AG20443 (cell line): ENCODE measurements at places on chromosomes 12 and 14.

GRCh38 chr12:47087088-47087688, 7.4 kb upstream of the AMIGO2 start:
- no peak for DNase-seq

DNA sequence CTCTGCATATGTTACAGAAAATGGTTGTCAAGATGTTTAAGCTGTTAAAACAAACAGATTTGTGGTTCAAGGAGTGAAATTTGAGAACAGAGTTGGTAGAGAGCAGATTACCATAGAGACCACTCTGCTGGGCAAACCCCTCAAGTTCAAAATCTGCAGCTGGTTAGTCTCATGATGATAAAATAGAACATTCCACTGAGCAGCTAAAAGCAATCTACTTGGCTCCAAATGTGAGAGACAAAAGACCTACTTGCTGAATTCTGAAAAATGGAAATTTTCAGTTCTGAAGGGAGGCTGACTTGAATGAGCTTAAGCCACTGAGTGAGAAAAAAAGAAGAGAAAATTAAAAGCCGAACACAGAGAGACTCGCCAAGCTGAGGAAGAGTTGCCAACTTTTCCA, 519.3 kb downstream of the NOVA1 start:
- no peak for DNase-seq

DNA sequence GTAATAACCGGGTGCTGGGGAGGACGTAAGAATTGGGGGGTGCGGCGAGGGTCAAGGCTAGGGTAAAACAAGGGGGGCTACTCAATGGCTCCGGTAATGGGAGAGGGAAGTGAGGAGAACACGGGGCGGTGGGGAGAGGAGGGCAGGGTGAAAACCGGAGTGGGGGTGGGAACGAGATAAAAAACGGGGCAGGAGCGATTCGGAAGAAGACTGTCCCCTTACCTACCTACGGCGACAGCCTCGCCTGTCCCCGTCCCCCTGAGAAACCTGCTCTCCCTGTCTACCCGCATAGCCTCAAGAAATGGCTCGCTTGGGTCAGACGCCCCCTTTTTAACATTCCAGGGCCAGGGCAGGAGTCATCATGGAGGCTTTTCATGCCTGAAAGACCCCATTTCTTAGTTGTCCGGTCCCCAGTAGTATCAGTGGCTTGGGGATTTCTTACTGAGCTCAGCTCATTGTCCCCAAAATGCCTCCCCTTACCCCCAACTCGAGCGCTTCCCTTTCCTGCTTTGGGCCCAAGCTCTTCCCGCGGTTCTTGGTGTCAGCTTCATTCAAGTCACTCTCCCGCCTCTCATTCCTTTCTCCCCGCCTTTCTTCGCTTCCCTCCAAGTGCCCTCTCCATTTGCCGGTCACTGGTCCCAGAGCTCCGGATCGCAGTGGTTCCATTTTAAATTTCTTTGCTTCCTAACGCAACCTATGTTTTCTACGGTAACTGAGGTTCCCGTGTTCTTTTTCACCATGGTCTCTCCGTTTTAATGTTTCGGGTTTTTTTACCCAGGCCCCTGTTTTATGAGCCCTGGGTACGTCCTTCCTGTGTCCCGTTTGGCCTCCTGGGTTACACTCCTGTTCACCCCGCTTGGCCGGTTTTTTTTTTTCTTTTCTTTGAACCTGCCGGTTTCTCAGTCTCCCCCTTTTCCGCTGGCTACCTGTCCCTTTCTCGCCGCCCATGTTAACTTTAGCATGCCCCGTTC, 1.2 kb upstream of the WSB2 start:
- DNase-seq, result peak; percentile 80

DNA sequence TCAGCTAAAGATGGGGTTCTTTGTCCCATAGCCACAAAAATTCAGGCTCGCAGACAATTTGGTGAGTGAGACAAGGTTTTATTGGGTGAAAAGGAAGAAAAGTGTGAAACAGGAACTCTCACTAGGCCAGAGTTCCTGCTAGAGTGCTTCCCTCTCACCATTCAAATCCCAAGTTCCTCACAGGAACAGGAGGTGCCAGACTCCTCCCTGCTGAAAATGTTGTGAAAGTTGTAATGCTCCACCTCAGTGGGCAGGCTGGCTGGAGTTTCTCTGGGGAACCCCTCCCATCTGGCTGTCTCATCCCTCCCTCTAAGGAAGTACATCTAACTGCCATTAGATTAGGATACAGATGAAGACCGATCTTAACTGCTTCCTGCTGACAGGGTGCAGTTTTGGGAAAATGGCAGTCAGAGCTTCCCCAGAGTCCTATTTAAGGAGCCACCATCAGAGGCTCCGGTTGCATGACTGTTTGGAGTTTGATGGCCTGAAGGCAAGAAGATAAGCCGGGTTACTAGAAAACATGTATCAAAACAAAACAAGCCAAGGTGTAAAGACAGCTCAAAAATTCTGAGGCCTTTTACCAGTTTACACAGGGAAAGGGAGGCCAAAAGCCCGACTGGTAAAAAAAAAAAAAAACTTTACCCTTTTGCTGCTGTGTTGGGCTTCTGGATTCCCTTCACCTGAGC, 127.6 kb downstream of the FSCB start:
- no peak for DNase-seq

DNA sequence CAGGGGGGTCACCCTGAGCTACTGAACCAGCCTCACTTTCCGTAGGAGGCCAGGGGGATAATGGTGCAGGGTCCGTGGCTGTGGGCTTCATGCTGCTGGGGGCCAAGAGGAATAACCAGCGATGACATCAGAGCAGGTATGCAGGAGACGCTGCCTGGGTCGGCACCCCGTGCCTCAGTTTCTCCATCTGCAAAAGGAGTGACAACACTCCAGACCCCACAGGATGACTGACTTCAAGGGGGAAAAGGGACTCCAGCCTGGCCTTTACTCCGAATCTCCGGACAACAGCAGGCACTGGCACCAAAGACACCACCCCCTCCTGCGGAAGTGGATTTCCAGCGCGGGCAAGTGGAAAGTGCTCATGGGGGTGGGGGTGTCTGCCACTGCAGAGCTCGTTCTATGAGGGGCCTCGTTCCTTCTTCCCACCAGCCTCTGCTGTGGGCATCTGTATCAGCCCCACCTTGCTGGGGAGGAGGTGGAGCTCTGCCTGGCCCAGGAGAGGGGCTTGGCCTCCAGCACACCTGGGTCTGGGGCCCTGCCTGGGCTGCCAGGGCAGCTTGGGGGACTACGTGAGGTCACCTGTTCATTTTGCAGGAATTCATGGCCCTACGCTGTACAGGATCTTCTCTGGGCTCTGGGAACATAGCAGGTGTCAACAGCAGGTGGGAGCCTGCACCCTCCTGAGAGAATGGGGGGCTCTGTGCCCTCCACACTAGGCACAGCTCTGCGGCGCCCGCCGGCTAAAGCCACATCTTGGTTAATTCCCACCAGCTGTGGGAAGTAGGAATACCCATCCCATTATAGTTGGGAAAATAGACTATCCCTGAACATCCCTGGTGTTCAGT, 216.6 kb upstream of the C14orf180 start:
- no peak for DNase-seq

DNA sequence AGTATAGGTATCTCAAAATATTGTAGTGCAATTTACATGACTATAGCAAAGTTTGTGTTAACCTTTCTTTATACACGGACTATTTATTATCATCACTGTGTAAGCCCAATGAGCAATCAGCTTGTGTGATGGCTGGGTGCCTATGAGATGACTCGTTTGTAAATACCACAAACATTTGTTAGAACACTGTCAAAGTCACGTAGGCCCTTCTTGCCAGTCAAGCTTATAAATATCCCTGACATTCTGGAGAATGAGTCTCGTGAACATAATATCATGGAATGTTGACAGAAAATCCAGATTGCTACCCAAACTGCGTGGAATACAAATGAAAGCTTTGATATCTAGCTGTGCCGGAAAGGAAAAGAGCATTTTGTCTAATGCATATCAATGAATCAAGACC, 648.3 kb upstream of the MDGA2 start:
- DNase-seq, result no peak

DNA sequence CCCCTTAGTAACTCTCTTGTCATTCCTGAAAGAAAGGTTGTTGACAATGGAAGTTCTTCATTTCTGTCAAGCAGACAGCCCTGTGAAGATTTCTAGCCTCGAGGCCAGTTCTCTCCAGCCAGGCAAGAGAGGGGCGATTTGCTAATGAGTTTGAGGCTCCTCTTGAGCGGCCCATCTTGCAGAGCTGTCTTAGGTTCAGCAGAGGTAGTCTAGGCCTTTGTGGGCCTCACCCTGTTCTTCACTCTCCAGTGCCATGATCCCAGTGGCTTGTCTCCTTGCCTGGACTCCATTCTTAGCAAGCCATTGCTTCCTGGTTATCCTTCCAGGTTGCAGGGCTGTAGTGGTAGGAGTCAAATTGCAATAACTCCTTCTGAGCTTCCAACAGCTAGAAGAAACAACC, 9.7 kb downstream of the TPH2 start:
- DNase-seq, result no peak

DNA sequence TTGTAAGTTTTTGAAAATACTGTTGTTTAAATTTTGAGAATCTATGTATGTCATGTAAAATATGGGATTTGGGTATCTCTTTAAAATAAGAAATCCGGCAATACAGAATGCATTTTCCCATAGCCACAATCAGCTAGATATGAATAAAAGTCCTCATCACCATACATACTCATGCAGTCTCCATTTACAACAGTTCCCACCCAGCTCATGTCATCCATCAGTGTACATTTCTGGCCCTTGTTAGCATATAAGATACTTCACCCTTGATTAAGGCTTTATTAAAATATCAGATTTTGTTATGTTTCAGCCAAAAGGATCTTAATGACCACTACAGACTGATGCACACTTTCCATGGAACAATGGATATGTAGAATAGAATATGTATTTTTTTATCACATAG, 218.0 kb downstream of the DPY19L2 start:
- DNase-seq, result no peak

- DNase-seq, result no peak
Observed at GRCh38 chr14:93895023-93895604, 32.0 kb upstream of the FAM181A start.

DNA sequence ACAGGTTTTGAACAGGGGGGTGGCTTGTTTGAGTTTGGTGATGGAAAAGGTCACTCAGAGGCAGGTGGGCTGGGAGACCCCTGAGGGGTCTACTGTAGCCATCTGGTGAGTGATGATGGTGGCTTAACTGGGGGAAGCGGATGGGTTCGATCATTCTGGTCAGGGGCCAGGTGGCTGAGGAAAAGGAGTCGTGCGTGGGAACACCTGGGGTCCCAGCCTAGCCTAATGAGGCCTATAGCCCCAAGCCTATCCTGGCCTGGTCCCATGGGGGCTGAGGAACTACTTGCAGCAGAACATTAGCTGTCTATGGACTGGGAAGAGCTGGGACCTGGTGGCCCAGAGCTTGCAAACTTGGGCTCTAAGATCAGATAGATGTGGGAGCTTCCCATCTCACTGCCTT, 158.4 kb upstream of the MYL2 start:
- no peak for DNase-seq

DNA sequence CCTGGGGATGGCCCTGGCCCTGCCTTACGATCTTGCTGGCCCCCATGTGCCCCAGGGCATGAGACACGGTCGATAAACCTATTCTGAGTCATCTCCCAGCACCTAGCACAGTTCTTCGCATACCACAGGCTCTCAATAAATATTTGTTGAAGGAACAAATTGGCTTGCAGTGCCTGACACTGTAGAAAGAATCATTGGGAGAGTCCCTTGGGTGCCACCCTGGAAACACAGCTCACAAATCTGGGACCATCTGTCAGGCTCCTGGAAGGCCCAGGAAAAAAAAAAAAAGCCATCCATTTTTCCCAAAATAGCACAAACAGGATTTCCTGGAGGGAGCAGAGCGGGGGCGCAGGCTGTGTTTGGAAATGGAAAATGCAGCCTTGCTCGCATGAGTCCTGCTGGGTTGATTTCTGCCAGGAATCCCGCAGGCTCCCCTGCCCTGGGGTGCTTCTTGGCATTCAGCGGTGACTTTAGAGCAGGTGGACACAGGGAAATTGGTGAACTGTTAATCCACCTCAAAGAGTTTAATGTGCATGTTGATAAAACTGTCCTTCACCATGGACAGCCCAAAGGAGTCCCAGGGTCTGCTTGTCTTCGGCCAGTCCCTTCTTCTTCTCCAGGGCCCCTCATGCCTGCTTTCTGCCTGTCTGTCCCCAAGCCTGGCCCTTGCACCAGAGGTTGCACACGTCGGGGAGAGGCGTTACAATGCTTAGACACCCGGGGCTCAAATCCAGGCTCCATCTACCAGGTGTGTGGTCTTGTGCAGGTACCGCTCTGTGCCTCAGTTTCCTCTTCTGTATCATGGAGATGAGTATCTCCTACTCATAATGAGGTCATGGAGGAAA, 106.1 kb upstream of the RFLNA start:
- no peak for DNase-seq

DNA sequence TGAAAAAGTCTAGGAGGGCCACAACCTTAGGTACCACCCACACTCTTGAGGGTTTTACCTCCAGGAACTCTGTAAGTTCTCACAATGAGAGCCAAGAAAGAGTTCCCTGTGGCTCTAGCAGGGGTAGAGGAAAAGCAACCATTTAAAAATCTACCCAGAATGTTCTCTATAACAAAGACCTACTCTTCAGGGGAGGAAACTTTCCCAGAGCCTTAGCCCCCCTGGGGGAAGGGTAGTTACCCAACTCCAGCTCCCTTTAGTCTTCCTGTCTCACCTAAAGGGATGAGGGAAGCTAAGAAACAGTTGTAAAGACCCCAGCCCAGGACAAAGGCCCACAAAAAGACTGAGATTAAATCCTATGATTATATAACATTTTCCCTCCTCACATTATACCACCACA, 46.2 kb upstream of the JDP2 start:
- DNase-seq, result no peak

DNA sequence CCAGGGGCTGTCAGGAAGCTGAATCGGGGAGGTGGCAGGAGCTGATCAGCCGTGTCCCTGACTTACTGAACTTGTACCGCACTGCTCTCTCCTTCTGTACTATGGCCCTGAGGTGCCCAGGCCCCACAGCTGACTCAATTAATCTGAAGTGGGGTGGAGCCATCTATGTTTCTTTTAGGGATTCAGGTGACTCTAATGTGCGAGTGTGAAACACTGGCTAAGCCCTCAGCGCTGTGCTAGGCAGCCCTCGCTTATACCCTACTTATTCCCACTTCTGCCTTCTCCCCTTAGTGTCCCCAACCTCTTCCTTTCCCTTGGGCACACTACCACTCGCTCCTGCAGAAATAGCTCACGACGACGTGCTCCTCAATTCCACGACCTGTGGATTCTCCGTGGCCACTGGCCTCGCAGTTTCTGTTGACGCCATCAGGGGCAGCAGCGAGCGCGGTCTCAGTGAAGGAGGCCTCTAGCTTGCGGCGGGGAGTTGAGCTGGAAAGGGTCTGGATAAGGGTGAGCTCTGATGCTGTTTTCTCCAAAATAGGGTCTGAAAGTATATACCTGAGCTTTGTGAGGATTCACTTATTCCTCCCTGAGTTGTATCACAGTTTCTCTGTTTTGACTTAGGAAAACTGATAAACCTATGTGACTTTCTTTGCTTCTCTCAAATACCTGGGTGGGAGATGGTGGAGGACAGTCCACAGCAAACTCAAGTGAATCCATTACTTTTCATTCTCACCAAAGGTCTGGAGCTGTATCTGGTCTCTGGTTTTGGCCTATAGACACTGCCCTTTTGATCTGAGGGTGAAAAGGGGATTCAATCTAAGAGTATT, 167.6 kb downstream of the SLC41A2 start:
- peak; percentile 40 for DNase-seq

- DNase-seq, result peak; percentile 81
Observed at GRCh38 chr14:76977793-76978720, 50.5 kb downstream of the IRF2BPL start.
